Mesendoderm (in vitro differentiated cells): ENCODE measurements at places on chromosomes 16 and 17.

DNA sequence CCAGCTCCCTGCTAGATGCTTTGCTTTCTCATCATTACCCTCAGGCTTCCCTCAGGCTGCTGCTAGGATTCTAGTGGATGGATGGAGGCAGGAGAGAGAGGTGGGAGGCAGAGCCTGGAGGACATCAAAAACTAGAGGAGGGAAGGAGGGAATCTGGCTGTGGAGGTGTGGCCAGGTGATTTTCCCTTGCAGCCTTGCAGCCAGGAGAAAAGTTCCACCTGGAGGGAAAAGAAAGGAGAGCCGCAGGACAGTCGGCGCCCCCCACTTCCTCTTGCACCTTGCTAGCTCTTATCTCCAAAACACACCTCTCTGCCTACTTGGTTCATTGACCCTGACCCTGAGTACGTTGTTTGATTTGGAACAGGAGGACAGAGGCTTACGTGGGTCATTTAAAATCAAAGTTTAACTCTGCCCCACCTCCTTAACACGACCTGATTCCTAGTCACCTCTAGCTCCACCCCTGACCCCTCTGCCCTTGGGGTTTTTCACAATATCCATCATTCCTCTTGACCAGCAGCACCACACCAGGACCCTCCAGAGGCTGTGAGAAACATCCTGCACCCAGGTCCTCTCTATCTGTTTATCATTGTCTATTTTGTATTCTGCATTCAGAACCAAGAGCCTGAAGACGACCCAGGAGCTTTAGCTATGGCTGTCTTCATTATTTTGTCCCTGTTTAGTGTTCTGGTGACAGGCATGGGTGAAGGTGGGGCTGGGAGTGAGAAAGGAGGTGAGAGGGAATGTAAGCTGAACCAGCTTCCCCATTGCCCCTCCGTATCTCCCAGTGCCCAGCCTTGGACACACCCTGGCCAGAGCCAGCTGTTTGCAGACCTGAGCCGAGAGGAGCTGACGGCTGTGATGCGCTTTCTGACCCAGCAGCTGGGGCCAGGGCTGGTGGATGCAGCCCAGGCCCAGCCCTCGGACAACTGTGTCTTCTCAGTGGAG is 15.9 kb downstream of the AOC3 start:
- no peak for DNase-seq

DNA sequence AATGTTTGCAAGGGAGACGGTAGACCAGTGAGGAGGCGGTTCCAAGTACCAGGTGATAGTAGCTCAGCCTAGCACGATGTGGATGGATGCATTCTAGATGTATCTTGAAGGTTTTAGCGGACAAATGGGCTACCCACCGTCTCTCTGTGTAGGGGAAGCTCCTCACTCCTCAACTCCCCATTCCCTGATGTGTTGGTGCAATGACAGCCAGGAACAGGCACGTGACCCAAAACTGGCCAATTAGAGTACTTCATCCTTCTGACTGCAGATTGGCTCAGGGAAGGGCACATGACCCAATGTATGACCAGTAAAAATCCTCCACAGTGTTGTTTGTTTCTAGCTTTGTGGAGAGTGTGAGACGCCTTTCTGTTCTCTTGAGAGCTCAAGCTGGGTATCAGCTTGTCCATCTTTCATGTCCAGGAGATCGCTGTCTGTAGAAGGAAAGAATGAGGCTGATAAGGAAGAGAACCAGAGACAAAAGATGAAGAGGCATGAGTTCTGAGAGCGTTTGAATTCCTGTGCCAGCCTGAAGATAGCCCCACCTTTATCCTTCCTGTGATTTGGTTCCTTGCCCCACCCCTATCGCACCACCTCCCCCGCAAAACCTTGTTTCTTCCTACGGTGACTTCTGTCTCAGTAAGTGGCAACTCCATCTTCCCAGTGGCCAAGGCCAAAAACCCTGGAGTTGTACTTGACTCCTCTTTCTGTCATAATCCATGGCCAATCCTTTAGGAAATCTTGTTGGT is 2.3 kb upstream of the BORCS6 start:
- DNase-seq = peak; percentile 98

DNA sequence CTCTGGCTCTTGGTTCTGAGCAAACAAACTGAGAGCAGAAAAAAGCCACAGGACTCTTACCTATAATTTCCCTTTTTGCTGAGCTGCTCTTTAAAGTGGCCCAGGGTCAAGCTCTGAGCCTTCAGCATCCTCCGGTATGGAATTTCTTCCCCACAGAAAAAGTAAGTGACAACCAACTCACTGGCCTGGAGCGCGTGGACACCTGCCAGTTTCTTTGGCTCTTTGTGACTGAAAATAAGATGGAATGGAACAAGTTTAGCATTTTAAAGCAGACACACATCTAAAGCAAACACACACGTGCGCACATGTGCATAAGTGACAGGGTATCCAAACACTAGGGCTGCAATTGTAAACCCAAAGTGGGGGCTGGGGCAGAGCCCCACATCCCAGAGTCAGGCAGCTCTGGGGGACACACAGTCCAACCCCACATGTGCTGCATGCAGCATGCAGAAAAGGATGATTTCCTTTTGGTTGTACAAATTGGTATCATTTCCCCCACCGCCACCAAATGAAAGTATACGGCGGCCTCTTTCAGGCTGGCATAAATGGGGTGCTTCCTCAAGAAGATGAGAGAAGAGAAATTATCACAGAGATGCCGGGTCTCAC is 27.5 kb downstream of the AXIN2 start:
- no peak for DNase-seq

DNA sequence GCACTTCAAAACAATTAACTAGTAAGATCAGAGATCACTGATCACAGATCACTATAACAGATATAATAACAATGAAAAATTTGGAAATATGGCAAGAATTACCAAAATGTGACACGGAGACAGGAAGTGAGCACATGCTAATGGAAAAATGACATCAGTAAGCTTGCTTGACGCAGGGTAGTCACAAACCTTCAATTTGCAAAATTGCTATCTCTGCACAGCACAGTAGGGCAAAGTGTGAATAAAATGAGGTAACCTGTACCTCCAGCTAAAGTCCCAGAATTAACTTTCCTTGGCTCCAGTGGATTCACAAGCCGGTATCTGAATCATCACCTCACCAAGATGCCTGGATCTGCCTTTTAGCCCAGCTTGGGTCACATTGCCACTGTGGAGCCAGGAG is 4.2 kb upstream of the MMP2 start:
- DNase-seq = peak; percentile 30

DNA sequence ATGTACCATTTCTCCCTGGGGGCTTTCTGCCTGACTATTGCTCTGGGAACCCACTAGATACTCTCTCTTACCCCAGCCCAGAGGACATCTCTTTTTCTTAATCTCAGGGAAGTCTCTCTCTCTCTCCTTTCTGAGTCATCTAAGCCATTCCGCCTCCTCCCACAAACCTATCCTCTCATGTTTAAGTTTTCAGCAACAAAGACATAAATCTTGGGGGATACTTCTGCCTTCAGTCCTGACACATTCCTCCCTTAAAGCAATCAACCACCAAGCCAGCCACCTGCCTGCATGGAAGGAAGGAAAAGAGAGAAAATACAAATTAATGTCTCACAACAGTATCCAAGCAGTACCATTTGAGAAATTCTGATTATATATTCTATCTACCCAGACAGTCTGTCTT is 128.8 kb downstream of the HS3ST2 start:
- no peak for DNase-seq

- no peak for DNase-seq
Observed at GRCh38 chr16:3864562-3864961, 16.0 kb downstream of the CREBBP start.

- DNase-seq = peak; percentile 37
Observed at GRCh38 chr17:9258115-9259015, 237.1 kb downstream of the NTN1 start.

DNA sequence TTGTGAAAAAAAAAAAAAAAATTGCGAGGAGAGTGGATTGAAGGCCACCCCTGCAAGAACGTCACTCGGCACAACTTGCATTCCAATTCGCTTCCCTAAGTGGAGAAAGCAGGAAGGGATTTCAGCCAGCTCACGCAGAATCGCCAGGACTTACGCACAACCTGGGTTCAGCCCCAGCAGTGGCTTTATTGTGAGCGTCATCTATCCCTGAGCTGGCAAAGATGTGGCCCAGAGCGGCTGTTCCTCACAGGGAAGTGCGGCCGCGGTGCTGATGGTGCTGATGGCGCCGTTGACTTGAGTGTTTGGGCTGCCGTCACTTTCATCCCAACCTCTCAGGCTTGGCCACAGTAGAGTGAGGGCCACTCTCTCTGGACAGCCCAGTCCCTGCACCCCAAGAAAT is 197.6 kb downstream of the NTN1 start:
- DNase-seq = no peak

DNA sequence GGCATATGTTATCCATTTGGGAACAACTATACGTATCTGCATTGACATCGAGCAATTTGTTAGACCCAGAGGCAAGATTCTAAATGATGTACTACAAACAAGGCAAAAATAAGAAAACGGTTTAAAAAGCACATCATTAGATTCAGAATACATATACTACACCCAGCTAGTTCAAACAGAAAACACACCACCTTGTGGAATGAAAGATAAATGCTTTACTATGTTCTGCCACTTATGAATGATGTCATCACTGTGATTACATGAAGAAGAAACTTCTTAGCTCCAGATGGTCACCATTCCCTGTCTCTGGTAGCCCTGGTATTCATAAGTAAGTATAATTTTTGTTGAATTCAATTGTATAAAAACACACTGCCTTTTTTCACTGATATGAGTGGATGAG is 7.8 kb downstream of the NACA2 start:
- peak; percentile 35 for DNase-seq

- DNase-seq = no peak
Observed at GRCh38 chr17:41835214-41835799, 725 bp downstream of the NT5C3B start.

DNA sequence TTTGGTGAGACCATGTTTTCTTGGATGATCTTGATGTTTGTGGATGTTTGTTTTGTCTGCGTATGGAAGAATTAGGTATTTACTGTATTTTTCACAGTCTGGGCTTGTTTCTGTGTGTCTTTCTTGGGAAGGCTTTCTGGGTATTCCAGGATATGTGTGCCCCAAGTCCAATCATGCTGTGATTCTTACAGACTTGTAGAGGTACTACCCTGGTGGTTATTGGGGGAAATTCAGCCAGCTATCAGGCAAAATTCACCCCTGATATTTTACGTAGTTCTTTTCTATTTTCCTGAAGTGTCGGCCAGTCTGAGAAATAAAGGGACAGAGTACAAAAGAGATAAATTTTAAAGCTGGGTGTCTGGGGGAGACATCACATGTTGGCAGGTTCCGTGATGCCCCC is 33.4 kb upstream of the ARL4D start:
- DNase-seq = no peak

DNA sequence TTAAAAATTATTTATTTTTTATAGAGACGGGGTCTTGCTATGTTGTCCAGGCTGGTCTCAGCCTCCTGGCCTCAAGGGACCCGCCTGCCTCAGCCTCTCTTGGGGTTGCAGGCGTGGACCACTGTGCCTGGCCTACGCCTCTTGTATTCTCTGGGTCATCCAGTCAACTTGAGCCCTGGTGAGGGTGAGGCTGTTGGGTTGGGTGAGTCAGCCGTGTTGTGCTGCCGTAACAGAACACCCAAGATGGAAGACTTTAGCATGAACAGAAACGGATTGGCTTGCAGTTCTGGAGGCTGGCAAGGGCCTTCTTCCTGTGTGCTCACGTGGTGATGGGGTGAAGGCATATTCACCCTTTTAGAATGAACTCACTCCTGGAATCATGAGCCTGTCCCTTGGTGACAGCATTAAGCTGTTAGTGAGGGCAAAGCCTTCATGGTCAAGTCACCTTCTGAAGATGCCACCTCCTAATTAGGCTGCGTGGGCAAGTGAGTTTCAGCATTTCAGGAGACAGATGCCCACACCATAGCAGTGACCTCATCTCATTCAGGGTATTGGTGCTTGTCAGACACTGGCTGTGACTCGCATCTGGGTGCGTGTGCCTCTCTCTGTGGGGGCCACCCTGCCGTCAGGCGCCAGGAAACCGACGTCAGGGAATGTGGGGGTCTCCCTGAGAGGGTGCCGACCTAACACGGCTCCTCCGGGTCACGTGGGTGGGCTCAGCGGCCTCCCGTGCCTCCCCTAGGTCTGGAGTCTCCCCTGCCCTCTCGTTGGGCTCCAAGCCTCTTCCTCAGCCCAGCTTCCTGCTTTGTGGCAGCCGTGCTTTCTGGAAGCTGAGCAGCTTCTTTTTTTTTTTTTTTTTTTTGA is 49.8 kb downstream of the WDR45B start:
- DNase-seq = no peak

GRCh38 chr16:19559242-19559910 is 3.9 kb downstream of the VPS35L start:
- peak; percentile 46 for DNase-seq

DNA sequence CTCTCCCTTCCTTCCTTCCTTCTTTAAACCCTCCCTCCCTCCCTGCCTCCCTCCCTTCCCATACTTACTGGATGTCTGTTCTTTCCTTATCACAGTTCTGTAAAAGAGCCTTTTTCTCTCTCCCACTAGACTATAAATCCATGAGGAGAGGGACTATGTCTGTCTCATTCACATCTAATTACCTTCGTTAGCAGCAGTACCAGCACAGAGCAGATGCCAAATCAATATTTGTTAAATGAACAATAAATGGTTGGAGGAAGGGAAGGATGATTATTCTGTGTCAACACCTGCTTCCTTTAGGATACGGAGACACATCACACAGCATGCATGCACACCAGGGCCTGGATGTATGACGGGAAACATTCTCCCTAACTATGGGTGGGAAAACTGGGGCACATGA is 94.2 kb downstream of the DNAH3 start:
- DNase-seq = no peak

DNA sequence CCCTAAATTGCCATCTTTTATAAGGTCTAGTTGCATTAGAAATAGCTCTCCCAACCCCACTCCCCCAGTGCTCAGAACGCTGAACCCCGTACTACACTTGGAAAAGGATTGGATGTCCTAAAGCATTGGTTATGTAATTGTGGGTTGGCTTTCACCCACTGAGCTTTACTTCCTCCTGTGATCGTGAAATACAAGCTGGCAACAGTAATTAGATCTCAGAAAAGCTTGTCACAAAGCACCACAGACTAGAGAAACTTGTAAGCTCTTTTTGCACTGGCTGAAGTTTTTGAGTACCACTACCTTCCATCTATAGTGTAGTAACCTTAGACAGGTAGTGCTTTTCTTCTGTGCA is 54.4 kb downstream of the SIAH1 start:
- DNase-seq = no peak
